DMS 273 treated with DMSO at 0.1 percent for 48 hours (cell line): ENCODE measurements at places on chromosomes 6 and 20.

DNA sequence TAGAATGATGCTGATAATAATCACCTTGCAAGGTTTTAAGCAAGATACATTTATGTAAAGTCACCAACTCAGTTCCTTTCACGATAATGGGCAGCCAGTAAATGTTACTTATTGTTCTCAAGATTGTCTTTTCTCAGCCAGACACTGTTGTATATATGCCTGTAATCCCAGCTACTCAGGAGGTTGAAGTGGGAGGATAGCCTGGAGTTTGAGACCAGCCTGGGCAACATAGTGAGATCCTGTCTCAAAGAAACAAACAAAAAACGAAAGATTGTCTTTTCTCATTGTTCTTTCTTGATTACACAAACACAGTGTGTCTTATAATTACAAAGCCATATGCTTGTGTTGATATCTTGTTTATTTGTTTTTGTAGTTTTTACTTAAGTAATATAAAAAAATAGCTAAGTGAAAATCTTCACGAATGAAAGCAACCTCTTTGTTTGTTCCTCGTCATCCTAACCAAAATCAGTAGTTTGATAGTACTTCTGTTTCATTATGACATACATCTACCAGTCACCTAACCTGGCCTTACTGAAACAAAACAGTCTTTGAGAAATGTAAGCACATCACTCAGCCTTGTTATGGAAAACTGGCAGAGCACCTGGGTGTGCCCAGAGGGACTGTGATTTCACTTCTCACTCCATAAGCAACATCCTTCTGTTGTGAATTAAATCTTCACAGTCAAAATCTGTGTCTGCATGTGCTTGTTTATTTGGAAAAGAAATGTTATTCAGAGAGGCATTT lies 436.2 kb upstream of the SOX4 start:
- no peak for DNase-seq

DNA sequence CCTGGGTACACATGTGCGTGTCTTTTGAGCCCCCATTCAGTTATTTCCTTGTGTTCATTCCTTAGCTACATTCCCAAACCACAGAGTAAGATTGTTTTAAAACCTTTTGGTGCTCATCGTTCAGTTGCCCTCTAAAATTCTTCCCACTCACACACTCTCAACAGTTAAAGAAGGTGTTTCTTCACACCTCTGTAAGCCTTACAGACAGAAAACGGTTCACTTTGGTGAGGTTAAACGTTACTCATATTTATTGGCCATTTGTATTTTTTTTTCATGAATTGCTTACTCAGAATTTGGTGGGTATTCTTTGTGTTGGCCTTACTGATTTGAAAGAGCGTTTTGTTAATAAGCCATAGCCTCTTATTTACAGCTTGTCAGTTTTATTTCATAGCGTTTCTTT lies 97.7 kb downstream of the CDYL start:
- DNase-seq = no peak

DNA sequence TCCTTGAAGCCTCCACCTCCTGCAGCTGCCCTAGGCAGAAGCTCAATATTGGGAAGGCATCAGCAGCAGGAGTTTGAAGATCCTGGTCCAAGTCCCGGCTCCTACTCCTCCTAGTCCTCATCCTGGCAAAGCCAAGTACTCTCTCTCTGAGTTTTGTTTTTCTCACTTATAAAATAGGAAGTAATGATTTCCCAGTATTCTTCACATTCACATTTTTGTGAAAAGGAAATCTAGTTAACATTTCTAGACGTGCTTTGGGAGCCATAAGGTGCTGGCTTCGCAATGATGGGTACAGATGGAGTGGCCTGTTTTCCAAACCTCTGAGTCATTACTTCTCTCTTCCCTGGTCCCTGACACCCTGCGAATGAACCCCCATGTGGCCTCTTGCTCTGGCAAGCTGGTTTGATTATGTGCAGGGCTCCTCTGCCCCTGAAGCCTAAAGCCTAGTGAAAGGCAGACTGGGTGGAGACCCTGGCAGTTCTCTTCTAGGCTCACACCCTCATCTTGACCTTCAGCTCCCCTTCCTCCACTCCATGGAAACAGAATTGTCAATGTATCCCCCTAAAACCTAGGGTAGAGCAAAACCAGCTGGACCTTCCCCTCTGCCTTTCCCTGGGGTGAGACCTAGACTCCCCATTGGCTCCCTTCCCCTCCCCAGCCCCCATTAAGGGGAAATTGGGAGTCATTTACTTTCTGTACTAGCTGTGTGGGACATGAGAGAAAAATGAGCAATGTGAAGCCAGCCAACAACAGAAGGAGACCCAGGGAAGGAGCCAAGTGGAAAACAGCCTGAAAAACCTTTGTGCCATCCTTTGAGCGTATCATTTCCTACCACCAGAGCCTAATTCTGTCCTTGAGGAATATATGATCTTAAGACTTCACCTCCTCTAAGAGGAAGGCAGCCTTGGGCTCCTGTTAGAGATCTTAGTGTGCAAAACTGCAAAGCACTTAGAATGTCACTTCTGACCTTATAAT lies 158.4 kb downstream of the UST start:
- no peak for DNase-seq

DNA sequence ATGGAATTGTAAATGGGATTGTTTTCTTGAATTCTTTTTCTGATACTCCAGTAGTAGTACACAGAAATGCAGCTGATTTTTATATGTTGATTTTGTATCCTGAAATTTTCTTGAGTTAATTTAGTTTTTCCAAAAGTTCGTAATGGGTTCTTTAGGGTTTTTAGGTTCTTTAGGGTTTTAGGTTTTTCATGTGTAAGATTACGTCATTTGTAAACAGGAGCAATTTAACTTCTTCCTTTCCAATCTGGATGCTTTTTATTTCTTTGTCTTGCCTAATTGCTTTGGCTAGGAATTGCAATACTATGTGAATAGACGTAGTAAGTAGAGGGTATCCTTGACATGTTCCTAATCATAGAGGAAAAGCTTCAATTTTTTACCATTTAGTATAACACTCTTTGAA lies 568.6 kb downstream of the MMUT start:
- no peak for DNase-seq

- DNase-seq = no peak
These were observed 55.4 kb downstream of the SMOC2 start for GRCh38 chr6:168496139-168496996.

DNA sequence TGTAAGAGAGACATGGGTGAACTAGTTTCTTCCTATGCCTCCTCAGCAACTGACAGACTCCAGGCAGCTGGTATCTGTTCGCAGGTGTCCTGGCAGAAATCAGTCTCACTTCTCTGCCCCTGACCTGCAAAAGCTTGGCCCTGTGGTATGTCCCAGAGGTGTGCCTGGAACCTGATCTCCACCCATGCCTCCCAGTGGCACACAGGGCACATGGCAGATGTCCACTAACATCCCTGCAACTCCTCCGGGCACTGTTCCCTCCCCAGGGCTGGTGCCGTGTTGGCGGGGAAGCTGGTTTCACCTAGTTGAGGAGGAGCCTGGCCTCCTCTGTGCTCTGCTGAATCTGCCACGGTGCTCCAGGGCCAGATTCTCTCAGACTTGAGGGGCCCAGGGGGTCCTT lies 123.3 kb upstream of the GGTLC1 start:
- DNase-seq = no peak

GRCh38 chr6:13362412-13362811 lies 34.1 kb upstream of the TBC1D7 start:
- DNase-seq = no peak

DNA sequence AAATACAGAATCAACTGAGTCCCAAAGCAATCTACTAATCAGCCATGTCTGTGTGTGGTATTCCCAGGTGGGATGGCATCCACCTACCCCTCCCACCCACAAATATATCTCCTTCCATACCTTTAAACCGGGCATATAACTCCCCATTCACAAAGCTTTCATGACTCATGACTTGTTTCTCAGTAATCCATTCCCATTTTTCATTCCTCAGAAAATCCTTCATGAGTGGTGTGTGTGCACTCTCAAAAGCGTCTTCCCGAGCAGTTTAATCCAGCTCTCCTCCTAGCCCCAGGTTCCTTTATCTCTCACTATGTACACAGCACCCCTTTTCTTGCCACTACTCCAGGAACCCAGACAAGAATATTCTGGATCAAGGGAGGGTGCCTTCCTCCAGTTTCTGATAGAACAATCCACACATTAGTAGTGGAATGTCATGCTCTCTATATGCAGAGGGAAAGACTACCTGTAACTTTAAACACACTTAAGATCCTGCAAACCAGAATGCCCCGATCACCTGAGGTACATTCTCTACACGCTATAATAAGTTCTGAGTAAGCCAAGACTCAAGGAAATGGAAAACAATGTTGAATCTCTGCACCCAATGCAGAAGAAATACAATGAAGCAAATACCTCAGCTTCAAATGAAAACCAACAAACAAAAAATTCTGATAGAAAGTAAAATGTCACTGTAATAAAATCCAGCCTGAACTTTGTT lies 55.7 kb upstream of the IPCEF1 start:
- DNase-seq = no peak

GRCh38 chr6:166721576-166721975 lies 94.5 kb upstream of the RPS6KA2 start:
- no peak for DNase-seq

DNA sequence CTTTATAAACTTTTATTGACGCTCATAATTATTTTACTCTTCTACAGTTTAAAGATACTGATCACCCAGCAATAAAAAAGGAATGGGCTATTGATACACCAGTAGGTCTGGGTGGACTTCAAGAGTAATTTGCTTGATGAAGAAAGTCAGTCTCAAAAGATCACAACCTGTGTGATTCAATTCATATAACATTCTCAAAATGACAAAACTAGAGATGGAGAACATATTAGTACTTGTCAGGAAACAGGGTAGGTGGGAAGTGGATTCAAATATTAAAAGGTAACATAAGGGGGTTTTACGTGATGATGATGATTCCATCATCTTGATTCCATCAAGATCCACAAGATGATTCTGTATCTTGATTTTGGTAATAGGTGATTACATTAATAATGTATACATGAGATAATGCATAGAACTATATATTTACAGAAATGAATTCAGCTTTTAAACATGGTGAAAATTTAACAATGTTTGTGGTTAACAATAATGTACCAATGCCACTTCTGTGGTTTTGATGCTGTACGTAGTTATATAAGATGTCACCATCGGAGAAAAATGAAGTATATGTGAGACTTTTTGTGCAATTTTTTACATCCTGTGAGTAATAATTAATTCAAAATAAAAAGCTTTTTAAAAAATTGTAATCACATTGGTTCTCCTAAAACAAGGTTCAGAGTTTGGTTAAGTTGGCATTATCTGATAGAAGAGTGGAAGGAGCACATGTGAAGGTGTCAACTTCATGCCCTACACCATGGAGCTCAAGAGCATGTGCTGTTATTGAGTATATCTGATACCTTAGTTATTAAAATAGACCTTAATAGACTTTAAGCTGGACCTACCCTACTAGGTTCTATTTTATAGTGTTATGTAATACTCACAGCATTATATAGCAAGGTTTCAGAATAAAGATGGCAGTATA lies 66.3 kb upstream of the DYNLRB1 start:
- no peak for DNase-seq

DNA sequence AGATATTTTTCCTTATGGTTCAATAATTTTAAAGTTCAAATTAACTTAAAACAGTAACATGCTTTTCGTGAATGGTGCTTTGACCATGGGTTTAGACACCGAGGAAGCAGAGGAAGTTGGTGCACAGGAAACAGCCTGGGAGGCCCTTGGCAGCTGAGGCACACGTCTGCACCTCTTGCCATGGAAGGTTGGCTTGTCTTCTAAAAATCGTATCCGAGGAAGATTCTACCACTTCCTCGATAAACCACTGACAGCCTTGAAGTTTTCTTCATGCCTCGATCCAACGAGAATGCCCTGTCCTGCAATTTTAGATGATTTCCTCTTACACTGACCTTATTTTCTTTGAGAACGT lies 12.2 kb downstream of the DLL1 start:
- no peak for DNase-seq

DNA sequence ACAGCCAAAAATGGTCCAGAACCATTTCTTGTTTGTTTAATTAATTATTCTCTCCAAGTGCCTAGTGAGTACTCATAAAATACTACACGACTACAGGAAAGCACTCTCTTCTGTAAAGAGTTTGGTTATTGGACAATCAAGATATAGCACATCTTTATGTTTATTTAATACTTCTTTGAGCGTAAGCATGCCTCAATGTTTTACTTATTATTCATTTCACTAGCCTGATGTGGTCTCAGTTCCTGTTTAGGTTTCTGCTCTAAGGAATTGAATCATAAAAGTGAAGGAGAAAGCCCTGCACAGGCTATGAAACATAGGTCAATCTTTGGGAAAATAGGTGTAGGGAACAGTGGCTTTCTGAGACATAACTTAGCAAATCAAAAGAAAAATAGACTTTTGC lies 45.9 kb upstream of the AIG1 start:
- no peak for DNase-seq

GRCh38 chr6:30686009-30686907 lies at the start of gene PPP1R18:
Gene PPP1R18, minus strand, starts transcription at chr6:30686645. Its CDS starts 627 bp downstream, at chr6:30686018.
- no peak for DNase-seq

DNA sequence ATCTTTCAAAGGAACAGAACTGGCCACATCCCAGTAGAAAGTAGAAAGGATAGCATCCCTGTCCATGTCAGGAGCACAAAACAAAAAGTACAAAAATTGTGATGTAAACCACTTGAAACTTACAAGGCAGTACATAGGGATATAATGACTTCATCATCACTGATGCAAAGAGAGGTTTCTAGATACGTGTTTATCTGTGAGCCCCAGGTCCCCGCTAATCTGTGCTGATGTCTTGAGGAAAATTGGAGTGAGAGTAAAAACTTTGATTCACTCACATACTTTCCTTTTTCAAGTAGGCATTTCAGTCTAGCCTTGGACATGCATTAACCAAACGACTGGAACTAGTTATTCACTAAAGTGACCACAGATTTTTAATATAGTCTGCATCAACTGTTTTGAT lies 216.7 kb upstream of the QKI start:
- DNase-seq = no peak

- DNase-seq = no peak
These were observed 34.4 kb upstream of the ARHGAP18 start for GRCh38 chr6:129744201-129744879.

GRCh38 chr20:50762435-50763220 lies 31.2 kb downstream of the PARD6B start:
- no peak for DNase-seq

GRCh38 chr6:35451354-35452182 lies 570 bp upstream of the FANCE start:
- DNase-seq = no peak

GRCh38 chr6:108562503-108562993 lies 1.8 kb downstream of the FOXO3 start:
- peak; percentile 46 for DNase-seq

- DNase-seq = no peak
These were observed 6.1 kb upstream of the RWDD1 start for GRCh38 chr6:116564921-116565872.
